NCI-H526 (cell line): ENCODE measurements at places on chromosomes 3 and 15.
A peak's percentile ranks its signal among the peaks of the same experiment; 100 is the strongest.

GRCh38 chr3:87437765-87438164 lies 161.4 kb upstream of the POU1F1 start:
- DNase-seq: no peak

GRCh38 chr3:64621275-64621674 lies 66.5 kb downstream of the ADAMTS9 start:
- DNase-seq: no peak

DNA sequence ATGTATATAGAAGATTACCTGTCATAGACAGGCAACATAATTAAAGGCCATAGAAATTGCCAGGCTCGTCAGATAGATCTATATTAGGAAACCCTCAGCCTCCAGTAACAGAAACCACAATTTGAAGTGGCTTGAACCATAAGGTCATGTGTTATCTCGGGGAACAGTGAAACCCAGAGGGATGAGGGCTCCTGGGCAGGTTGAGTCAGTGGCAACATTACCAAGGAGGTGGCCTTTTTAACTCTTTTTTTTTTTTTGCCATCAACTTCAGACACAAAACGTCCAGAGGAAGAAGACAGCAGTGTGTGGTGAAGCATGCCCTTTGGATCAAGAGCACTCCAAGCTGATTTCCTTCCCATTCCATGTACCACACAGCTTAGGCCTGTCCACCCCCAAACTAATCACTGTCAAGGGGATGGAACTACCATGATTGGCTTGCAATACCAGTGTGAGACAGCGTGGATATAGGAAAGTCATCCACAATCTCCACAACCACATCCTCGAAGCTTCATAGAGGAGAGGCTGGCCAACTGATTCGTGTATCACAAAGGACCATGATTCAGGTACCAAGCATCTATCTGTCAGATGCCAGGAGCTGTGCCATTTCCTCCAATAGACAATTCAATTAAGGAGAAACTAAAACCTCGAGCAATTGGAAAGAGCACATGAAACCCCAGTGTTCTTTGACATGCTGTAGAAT lies 999 bp upstream of the KIF7 start:
- DNase-seq: no peak

DNA sequence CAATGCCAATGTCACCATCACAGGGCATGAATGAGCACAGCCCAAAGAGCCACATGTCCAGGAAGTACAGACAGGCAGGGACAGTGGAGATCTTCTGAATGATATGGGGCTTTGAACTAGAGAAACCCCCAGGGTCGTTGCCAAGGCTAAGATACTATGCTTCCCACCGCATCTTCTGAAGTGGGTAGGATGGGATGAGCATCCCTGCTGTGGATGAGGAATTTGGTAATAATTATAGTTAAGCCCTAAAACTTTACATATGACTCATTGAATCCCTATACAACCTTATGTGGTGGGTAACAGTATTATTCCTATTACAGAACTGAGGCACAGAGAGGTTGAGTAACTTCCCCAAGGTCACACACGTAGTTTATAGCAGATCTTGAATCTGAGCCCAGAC lies 44.2 kb downstream of the WNT5A start:
- no peak for DNase-seq

DNA sequence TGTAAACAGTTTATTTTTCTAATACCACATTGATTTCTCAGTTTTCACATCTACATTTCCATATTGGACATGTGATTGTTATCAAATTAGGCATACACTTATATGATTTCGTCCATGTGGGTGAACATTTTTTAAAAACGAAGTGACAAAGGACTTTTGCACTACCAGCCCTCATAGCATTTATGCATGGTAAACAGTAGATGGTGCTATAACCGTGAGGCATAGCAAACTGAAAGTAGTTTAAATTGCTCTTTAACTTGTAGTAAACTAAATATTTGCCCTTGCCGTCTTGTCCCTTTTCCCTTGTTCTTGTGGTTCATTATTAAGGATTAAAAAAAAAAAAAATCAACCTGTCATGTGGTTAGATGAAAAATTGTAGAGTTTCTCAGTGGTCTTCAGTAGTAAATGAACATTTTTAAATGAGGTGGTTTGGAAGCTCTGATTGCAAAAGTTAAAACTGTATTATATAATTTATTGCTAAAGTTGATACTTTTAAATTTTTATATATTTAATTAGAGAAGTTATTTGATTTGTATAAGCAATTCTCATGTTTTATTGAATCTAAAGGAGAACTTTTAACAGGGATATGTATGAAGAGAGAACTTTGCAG lies 24.0 kb downstream of the STX19 start:
- DNase-seq: peak; percentile 49

GRCh38 chr15:38041576-38041975 lies 107.1 kb downstream of the TMCO5A start:
- peak; percentile 23 for DNase-seq

DNA sequence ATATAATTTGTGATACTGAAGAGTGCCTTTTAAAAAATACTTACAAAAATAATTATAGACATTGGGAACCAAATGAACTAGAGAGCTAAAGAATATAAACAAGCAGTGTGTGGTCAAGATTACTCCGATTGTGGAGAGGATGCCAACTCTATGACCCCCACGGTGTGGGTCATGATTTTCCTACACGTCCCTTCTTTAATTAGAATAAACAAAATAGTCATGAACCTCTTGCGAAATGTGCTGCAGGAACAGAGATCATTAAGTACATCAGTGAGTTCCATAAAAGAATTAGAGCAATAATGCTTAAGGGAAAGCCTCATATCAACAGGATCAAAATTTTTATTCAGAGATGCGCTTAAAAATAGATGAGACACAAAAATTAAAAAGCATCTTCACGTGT lies 476.6 kb upstream of the ROBO1 start:
- DNase-seq: no peak
